ENCODE measurements at places on chromosomes 12 and 14. TPM values are rescaled to one million over a fixed set of nuclear protein-coding genes. Genes with fewer than 3 reads are reported as not detected.

Gene INHBC
- total RNA-seq, result not detected

Gene LALBA
- not detected for total RNA-seq

Gene NYNRIN
- 9.6 TPM for total RNA-seq

Gene PLA2G1B
- not detected for total RNA-seq

Gene FANCM
- total RNA-seq, result 6.6 TPM

Gene OR4Q2
- not detected for total RNA-seq

Gene MSI1
- 0.17 TPM for total RNA-seq

Gene PPP4R4
- total RNA-seq, result 0.45 TPM

Gene DAO
- not detected for total RNA-seq

Gene SIX6
- total RNA-seq, result not detected

Gene SPRYD4
- 1.3 TPM for total RNA-seq

Gene CHPT1
- 29.7 TPM for total RNA-seq

Gene ABCD2
- total RNA-seq, result 0.15 TPM

Gene GZMB
- total RNA-seq, result not detected

Gene DPPA3
- total RNA-seq, result not detected

Gene PRB2
- total RNA-seq, result not detected

Gene FOXA1
- total RNA-seq, result under 0.01 TPM

Gene GLS2
- total RNA-seq, result under 0.01 TPM

Gene PLEKHD1
- not detected for total RNA-seq

Gene CMA1
- total RNA-seq, result not detected

Gene TRPV4
- total RNA-seq, result 2.5 TPM

Gene ALX1
- total RNA-seq, result 0.45 TPM

Gene WNT1
- not detected for total RNA-seq

Gene GLT1D1
- not detected for total RNA-seq

Gene TAC3
- 0.34 TPM for total RNA-seq
